ENCODE measurements at places on chromosomes 4 and X.

DNA sequence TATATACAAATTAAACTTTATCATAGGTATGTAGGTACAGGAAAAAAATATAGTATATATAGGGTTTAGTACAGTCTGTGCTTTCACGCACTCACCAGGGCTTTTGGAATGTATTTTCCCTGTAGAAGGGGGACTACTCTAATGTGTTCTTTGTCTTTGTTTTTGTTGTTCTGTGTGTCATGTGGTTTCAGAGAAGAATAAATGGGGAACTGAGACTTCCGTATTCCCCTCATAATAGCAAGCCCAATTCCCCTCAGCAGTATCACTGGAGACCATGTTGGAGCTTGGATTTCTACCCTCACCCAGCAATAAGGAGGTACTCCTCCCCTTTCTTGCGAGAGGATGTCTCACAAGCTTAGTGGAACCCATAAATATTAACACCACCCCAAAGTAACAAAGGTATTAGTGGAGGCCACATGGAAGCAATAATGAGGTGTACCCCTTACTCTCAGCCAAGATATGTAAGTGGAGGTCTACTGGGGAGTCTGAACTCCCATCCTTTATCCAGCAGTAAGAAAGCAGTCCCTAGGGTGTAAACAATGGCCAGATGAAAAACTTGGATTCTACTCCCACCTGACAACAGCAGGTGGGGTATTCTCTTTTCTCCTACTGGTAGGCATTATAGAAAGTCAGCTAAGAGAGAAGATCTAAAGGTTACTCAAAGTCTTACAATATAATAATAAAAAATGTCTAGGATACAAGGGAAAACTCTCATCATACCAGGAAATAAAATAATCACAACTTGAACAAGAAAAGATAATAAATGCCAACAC lies 805.4 kb upstream of the GALNTL6 start:
- no peaks in the 10 kb centered on the region for H3K27me3 ChIP-seq
- H3K36me3 ChIP-seq: no peaks in the 10 kb centered on the region
- H3K4me1 ChIP-seq: no peaks in the 10 kb centered on the region
- no peak overlapping the region for H3K27ac ChIP-seq
- no peak for DNase-seq
- no peak overlapping the region for H3K4me3 ChIP-seq

DNA sequence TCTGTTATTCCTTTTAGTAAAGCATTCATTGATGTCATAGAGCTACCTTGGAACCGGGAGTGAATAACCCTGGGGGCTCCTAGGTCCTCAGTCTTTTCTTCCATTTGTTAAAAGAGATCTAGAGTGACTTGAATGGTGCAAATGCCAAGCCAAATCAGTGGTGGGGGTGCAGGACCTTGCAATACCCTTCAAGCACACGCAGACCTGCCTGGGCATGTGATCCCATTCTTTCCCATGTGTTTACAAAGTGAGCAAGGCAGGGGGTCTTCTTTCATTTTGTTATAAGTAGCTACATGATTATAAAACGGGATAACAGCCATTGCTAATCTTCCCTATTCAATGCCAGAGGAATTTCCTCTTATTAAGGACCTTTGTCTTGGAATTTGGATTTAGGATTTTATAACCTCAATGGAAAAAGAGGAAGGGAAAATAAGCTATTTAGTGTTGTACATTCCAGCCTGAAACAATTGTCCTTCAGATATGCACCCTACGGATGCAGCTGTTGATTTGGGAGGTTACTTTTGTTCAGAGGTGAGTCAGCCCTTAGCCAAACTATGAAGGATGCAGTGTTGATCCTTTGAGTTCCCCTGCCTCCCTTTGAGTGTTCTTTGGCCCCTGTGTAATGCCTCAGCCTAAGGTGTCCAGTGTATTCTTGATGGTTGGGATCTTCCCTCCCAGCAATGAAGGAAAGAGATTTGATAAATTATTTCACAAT lies 623.8 kb upstream of the HTR2C start:
- no peak for DNase-seq
- no peaks in the 10 kb centered on the region for H3K4me1 ChIP-seq
- no peaks in the 10 kb centered on the region for H3K36me3 ChIP-seq
- H3K4me3 ChIP-seq: no peak overlapping the region

DNA sequence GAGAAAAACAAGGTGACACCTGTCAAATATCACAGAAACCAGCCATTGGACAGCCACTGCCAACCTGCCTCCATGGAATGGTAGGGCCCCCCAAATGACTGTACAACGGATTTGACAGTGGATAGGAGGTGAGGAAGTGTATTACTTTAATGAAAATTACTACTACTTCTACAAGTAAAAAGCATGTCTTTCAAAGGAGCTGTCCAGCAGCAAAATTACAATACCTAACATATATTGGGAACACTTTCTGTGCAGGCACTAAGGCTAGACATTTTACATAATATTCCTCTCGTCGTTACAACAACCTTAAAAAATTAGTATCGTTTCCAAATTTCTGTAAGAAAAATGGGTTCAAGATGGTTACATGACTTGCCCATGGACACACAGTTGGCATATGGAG lies 14.9 kb downstream of the PPP3CA start:
- H3K36me3 ChIP-seq: no peaks in the 10 kb centered on the region
- no peak for DNase-seq
- peaks cover 25% of the 10 kb centered on the region for H3K4me1 ChIP-seq
- no peak overlapping the region for H3K27ac ChIP-seq

GRCh38 chr4:1721666-1722550 lies 587 bp downstream of the TACC3 start:
- peaks cover 12% of the 10 kb centered on the region for H3K36me3 ChIP-seq
- H3K27me3 ChIP-seq: no peaks in the 10 kb centered on the region
- peak overlapping the region; percentile 90 for H3K4me3 ChIP-seq
- no peak for DNase-seq
- peaks cover 62% of the 10 kb centered on the region for H3K4me1 ChIP-seq

DNA sequence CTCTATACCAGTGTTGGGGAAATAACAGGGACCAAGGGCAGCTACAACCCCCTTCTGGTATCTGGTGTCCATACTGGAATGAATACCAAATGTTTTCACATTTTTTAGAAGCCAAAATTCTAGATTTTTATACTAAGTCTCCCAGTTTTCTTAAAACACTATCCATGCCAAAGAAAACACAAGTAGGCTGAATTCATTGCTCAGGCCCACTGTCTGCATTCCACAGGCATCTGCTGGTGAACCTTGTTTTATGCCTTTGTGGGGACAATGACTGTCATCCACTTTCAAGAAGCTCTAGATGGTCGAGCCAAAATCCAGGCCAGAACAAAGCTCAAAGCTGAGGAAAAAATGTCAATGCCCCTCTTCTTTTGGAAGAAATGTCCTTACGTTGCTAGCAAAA lies 213.4 kb upstream of the RASGEF1B start:
- no peaks in the 10 kb centered on the region for H3K36me3 ChIP-seq
- no peak overlapping the region for H3K27ac ChIP-seq
- no peak for DNase-seq
- H3K4me1 ChIP-seq: no peaks in the 10 kb centered on the region

- H3K4me1 ChIP-seq: no peaks in the 10 kb centered on the region
- H3K36me3 ChIP-seq: no peaks in the 10 kb centered on the region
- DNase-seq: no peak
- no peak overlapping the region for H3K4me3 ChIP-seq
Observed at GRCh38 chr4:57148831-57149505, 38.8 kb upstream of the IGFBP7 start.

DNA sequence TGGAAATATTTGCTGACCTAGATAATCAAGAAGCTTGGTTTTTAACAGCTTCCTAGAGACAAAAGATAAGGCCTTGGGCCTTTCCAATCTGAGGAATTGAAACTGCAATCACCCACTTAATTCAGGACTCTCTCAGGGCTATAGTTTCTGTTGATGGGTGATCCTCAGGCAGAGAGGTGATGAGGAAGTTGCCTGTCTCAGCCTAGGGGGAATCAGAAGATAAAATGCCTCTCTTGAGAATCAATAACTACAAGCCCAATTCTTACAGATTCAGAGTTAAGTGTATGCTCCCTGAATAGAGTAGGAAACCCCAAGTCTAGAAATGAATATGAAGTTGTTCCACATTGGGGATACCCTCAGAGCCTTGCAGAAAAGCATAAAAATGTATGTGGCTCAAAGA lies 45.5 kb downstream of the NFKB1 start:
- H3K27me3 ChIP-seq: no peaks in the 10 kb centered on the region
- no peak overlapping the region for H3K4me3 ChIP-seq
- H3K4me1 ChIP-seq: peaks cover 18% of the 10 kb centered on the region
- H3K36me3 ChIP-seq: peaks cover 7% of the 10 kb centered on the region

DNA sequence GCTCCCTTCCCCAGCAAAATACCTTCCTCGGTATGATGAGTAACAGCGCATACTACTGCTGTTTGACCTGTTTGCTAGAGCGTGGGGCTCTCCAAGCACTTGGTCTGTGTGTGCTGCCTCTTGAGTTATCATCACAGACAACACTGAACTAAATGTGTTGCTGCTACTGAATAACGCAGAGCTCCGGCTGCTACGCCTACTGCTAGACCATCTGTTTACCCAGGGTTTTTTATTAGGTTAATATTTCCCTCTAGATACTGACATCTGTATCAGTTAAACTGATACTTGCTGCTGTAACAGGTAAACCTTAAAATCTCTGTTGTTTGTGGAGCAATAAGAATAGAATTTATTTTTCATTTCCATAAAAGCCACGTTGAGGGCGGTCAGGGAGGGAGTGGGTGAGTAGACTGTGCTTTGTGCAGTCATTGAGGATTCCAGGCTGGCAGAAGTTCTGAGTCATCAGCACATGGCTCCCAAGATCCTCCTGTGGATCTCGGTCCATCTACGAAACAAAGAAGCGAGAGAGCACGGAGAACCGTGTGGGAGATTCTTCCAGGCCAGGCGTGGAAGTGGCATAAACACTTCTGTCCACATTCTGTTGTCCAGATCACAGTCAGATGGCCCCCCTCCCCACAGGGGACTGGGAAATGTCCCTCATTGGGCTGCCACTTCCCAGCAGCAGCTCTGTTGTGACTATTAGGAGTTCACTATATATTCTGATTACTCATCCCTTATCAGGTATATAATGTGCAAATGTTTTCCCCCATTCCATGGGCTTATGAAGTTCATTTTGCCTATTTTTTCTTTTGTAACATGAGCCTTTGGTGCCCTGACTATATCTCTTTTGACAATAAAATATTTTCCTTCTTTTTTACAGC lies 14.1 kb downstream of the GRK4 start:
- no peak overlapping the region for H3K4me3 ChIP-seq
- no peak overlapping the region for H3K27ac ChIP-seq
- no peaks in the 10 kb centered on the region for H3K4me1 ChIP-seq
- H3K27me3 ChIP-seq: no peaks in the 10 kb centered on the region
- DNase-seq: no peak

DNA sequence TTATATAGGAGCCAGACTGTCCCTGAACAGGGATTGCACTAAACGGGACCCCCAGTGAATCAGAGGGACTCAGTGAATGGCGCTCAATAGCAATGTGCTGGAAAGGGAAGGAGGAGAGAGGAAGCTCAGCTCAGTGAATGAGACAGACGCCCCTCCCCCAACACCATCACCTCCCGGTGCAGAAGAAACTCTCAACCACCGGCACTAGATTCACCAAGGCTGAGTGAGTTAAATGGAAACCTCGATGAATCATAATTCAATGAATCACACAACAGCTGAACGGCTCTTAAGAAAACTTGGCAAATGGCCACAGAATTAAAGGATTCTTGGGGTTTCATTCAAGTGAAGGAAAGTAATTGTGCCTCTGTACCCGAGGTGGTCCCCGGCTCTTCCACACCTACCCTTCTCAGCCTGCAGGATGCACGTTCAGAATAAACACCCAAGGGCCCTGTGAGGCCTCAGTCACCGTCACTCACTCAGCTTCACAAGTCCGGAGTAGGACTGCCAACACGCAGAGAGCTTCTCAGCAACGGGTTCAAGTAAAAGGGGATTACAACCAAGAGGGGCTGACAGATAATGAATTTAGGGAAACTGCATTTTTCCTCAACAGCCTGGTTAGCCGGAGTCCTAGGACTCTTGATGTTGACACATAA lies 29.3 kb downstream of the CRMP1 start:
- no peak overlapping the region for H3K4me3 ChIP-seq
- no peaks in the 10 kb centered on the region for H3K4me1 ChIP-seq
- no peaks in the 10 kb centered on the region for H3K36me3 ChIP-seq
- peaks cover 7% of the 10 kb centered on the region for H3K27me3 ChIP-seq
- no peak for DNase-seq
- H3K27ac ChIP-seq: no peak overlapping the region

DNA sequence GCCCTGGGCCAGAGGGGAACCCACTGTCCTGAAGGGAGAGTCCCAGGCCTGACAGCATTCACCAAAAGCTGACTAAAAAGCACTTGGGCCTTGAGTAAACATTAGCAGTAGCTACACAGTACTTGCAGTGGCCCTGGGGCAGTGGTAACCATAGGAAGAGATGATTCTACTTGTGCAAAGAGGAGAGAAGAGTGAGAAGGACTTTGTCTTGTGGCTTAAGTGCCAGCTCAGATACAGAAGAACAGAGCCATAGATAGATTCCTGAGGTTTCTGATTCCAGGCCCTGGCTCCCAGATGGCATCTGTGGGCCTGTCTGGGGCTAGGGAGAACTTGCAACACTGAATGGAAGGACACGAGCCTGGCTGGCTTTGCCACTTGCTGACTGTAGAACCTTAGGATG lies 100.5 kb downstream of the PTCHD1 start:
- no peaks in the 10 kb centered on the region for H3K36me3 ChIP-seq
- no peak for DNase-seq
- no peak overlapping the region for H3K4me3 ChIP-seq
- no peaks in the 10 kb centered on the region for H3K27me3 ChIP-seq
- no peak overlapping the region for H3K27ac ChIP-seq
- H3K4me1 ChIP-seq: no peaks in the 10 kb centered on the region

- no peaks in the 10 kb centered on the region for H3K36me3 ChIP-seq
- H3K4me3 ChIP-seq: no peak overlapping the region
- no peaks in the 10 kb centered on the region for H3K27me3 ChIP-seq
- no peak overlapping the region for H3K27ac ChIP-seq
- DNase-seq: no peak
Observed at GRCh38 chr4:108360754-108361445, 192.2 kb upstream of the LEF1 start.

GRCh38 chr4:2587213-2587823 lies 50.9 kb downstream of the FAM193A start:
- no peak overlapping the region for H3K4me3 ChIP-seq
- H3K4me1 ChIP-seq: peaks cover 49% of the 10 kb centered on the region
- H3K27ac ChIP-seq: no peak overlapping the region

GRCh38 chrX:22533898-22534297 lies 261.2 kb downstream of the CBLL2 start:
- H3K27me3 ChIP-seq: no peaks in the 10 kb centered on the region
- no peaks in the 10 kb centered on the region for H3K4me1 ChIP-seq
- no peaks in the 10 kb centered on the region for H3K36me3 ChIP-seq
- no peak for DNase-seq
- H3K27ac ChIP-seq: no peak overlapping the region

DNA sequence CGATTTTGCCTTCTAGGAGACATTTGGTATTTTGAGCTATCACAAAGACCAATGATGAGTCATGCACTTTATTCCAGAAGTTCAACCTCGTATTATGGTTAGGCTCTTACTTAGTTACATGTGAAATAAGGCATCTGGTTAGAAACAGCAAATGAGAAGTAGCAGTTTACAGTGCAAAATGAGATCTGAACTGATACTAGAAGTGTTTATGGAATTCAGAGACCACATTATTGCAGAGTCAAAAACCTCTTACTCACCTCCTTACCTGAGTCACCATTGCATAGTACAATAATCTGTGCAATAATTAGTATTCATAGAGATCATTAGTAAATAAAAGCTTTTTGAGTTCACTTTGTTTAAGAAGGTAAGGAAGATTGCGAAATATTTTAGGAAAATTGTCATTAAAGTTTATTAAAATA lies 38.7 kb downstream of the SEC24B start:
- peaks cover 6% of the 10 kb centered on the region for H3K36me3 ChIP-seq
- no peaks in the 10 kb centered on the region for H3K27me3 ChIP-seq
- H3K27ac ChIP-seq: no peak overlapping the region
- no peak overlapping the region for H3K4me3 ChIP-seq
- H3K4me1 ChIP-seq: peaks cover 3% of the 10 kb centered on the region

All from suprapubic skin (tissue), 4 donors.